ENCODE measurements at places on chromosomes 12 and 14.

- H3K4me3 ChIP-seq: no peak overlapping the region
- peaks cover 27% of the 10 kb centered on the region for H3K36me3 ChIP-seq
- no peak overlapping the region for H3K27ac ChIP-seq
- no peaks in the 10 kb centered on the region for H3K4me1 ChIP-seq
Observed at GRCh38 chr12:132115500-132115899, 28.6 kb downstream of the DDX51 start.

DNA sequence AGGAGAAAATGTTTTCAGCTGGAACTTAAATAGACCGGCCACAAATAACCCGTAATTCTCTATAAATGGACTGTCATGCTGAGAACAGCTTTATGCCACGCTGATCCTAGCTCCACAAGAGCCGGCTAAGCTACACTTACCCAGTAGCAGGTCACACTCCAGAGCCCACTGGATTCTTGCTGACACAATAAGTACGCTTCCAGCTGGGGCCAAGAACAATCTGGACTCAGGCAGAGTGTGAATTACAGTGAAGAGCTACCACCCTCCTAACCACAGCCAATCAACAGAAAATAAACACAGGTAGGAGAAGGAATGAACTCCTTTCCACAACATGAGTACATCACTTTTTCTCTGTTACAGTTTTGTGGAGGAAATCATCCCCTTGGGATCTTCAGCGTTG, 531.3 kb downstream of the GALC start:
- H3K4me1 ChIP-seq: no peaks in the 10 kb centered on the region
- H3K27me3 ChIP-seq: no peaks in the 10 kb centered on the region
- no peak overlapping the region for H3K27ac ChIP-seq
- H3K4me3 ChIP-seq: no peak overlapping the region
- H3K36me3 ChIP-seq: no peaks in the 10 kb centered on the region
- no peak for DNase-seq

GRCh38 chr12:5622280-5622679, 190.4 kb downstream of the NTF3 start:
- H3K27ac ChIP-seq: no peak overlapping the region
- no peaks in the 10 kb centered on the region for H3K36me3 ChIP-seq
- no peak for DNase-seq
- no peak overlapping the region for H3K4me3 ChIP-seq

GRCh38 chr14:96176811-96177211, 27.8 kb upstream of the BDKRB2 start:
- no peaks in the 10 kb centered on the region for H3K4me1 ChIP-seq
- H3K36me3 ChIP-seq: no peaks in the 10 kb centered on the region
- H3K4me3 ChIP-seq: no peak overlapping the region
- no peak overlapping the region for H3K27ac ChIP-seq

DNA sequence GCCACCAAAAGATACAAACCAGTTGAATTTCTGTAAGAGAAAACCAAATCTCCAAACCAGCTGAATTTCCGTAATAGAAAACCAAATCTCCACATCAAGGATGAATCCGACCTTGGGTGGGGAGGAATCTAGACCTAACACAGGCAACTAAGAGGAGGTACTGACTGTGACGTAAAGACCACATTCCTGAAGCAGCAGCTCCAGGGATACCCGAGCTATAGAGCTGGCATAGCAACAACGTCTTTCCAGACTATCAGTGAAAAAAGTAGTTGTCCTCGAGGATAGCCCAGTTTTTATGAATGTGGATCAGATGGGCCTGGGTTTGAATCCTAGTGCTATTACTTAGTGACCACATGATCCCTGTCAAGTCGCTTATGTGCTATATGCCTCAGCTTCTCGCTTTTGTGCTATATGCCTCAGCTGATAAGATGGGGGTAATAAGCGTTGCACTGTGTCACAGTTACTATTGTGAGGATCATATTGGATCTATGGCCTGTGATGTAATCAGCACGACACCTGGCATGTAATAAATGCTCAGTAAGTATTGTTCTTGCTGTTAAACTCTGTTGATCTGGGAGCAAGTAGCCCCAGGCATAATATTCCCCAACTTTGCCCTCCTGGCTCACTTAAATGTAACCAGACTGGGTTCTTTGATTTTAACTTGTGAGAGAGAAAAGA, 113.8 kb downstream of the EGLN3 start:
- H3K36me3 ChIP-seq: no peaks in the 10 kb centered on the region
- H3K4me1 ChIP-seq: no peaks in the 10 kb centered on the region
- no peak overlapping the region for H3K27ac ChIP-seq
- DNase-seq: no peak
- H3K4me3 ChIP-seq: no peak overlapping the region
- no peaks in the 10 kb centered on the region for H3K27me3 ChIP-seq

GRCh38 chr12:79707830-79708229, 17.1 kb upstream of the PAWR start:
- no peaks in the 10 kb centered on the region for H3K27me3 ChIP-seq
- no peak overlapping the region for H3K4me3 ChIP-seq
- no peak for DNase-seq
- H3K4me1 ChIP-seq: no peaks in the 10 kb centered on the region
- H3K36me3 ChIP-seq: no peaks in the 10 kb centered on the region

All from CD4-positive, CD25-positive, alpha-beta regulatory T cell (primary cell).